ENCODE measurements at places on chromosomes 7 and 10. TPM values are rescaled to one million over a fixed set of nuclear protein-coding genes. Genes with fewer than 3 reads are reported as not detected.
A peak's percentile ranks its signal among the peaks of the same experiment; 100 is the strongest.

DNA sequence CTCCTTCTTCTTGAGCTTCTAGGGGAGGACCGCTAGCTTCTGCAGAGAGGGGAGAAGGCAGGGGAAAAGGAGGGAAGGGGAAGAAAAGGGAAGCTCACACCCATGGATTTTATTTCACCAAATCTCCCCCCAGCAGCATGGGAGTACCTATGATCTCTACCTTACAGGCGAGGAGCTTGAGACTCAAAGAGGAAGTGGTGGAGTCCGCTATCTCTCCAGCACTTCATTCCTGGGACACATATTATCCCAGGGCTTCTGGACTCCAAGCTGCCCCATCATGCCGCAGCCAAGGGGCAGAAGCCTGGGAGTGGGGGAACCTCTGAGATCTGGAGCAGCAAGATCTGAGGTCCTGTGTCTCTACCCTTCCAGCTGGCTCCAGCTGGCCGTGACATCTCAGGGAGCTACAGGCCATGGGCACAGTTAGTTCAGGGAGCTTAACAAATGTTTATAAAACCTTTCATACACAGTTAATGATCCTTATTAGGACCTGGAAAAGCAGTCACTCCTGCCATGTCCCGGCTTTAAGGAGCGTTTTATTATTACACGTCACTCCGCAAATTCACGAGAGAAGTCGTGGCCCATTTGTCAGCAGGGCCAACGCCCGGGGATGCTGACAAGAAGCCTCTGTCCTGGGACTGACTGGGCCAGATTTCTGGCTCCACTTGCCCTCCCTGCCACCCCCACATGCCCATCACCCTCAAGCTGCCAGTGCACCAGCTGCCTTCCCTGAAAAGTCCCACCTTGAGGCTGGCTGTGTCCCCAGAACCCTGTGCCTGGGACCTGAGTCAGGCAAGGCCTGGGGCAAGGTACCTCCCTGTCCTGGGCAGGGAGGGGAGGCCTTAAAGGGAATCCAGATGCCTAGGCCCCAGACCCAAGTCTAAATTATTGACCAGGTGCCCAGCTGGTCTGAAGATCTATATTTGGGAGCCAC is 132.1 kb upstream of the ZMIZ1 start:
- DNase-seq, result no peak

GRCh38 chr10:121481180-121481579 is 117.1 kb downstream of the FGFR2 start:
- no peak for DNase-seq

DNA sequence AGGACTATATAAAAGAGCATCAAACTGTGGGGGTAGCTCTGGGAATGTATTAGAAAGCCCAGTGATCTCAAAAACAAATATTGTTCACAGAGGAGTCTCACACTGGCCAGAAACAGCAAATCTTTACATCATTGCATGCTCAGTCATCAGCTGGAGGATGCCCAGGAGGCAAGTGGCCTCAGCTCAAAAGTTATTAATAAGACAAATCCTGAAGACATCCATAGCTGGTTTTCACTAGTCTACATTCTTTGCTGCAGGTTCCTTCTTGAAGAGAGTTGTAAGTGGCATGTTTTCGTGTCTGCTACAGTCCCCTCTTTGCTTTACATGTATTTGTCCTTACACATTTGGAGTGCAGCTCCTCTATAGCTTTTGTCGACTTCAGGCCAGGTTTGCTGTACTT is 8.6 kb upstream of the CCDC7 start:
- no peak for DNase-seq

DNA sequence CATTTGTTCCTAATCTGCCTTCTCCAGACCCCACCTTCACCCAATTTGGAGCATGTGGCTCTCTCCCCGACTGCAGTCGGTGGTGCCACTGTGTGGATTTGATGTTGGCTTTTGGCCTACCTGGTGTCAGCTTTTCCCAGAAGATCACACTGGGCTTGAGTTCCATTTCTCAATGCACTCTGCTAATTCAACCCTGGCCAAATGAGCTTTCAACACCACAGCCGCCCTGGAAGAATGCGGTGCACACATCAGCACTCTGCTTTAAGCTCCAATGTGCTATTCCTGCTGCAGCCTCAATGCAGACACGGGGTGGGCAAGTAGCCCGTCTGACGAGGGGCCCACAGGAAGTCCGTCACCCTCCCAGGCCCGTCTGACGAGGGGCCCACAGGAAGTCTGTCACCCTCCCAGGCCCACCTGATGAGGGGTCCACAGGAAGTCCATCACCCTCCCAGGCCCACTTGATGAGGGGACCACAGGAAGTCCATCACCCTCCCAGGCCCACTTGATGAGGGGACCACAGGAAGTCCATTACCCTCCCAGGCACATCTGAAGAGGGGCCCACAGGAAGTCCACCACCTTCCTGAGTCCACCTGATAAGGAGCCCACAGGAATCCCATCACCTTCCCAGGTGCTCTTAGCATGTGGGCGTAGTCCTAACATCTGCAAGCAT is 64.4 kb downstream of the ASB13 start:
- no peak for DNase-seq

DNA sequence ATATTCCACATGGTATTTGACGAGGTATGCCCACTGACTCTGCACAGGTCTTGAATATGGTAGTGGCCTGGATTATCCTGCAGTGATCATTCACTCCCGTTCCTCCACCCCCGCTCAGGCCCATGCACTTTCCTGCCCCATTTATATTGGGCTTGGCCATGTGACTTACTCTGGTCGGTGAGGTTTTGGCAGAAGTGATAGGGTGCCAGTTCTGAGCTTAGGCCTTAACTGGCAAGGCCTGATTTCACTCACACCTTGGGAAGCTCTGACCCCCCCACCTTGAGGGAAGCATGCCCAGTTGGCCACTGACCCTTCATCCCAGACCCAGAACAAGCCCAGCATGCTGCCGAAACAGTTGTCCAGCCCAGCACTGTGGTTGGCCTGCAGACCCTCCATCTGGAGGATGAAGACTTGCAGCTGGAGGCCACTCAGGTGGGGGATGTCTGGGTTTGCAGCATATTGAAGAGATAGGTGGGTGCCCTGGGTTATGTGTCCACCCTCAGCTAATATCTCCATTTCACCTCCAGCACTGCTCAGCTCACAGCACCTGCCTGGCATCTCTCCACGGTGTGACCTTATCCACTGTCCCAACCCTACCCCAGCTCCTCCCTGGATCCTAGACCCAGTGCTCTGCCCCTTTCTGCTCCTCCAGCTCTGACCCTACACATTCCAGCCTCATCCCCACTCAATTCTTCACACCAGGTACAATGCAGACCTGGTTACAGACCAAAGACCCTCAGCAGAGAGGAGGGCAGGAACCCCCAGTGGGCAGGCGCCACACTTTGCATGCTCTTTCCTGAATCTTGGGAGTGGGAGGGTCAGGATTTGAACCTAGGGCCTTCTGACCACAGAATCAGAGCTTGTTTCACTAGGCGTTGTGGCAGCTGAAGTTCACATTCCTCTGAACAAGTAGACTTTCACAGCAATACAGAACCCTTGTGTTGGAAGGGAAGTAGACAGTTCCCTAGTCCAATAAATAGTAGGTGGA is 138.1 kb upstream of the CHST15 start:
- peak; percentile 64 for DNase-seq

DNA sequence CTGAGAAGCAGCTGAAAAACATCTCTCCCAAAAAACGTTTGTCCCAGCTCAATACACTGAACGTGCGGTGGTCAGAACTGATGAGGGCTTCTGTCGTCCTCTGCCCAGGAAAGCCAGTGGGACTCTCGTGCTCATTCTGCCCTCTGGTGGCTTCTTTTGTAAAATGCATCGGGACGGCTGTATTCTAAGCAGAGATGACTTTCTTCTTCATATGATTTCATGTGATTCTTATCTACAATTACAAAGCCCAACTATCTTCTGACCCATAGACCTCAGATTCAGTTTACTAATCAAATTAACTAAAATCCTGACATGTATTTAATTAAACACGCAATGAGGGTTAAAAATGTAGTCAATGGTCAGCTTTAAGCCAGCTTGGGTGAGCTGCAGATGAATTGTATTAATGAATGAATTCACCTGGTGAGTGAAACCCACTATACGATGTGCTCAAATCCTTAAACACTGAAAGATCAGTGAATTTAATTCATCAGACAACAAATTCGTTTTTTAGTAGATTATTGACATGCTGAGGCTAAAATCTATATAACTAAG is 117.6 kb upstream of the FAM204A start:
- DNase-seq, result peak; percentile 35

GRCh38 chr10:69276503-69276902 is 1.8 kb upstream of the HK1 start:
- DNase-seq, result no peak

- peak; percentile 63 for DNase-seq
Observed at GRCh38 chr7:73451780-73452398, 18.3 kb downstream of the FZD9 start.

DNA sequence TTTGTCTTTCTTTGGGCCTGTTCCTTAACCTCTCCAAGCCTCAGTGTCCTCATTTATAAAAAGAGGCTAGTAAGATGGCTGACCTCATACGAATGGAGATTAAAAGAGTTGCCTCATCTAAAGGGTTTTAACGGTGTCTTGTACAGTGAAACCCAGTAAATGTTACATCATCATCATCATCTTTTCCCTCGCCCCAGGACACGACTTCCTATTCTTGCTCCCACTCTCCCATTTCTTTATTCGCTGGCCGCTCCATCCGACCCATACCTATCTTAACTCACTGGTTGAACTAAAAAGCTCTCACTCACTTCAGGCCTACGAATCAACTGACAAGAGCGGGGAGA is 554 bp downstream of the FRA10AC1 start:
- no peak for DNase-seq

GRCh38 chr10:4650582-4650981 is 175.4 kb upstream of the AKR1E2 start:
- DNase-seq, result no peak

DNA sequence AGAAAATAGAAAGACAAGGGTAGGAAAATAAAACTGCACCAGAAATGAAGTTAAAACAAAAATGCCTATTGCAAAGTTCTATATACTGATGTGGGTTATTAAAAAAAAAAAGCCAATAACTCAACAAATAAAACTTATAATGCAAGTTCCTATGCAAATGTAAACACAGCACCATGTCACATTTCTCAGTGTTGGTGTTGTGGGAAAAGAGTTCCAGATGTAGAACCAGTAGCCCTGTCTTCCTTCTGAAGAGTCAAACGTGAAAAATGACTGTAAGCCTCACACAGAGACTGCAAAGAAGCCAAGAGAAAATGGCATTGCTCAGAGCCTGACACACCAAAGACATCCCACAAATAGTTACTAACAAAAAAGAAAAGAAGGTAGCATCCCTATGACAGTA is 10.1 kb downstream of the PON2 start:
- DNase-seq, result no peak

- DNase-seq, result no peak
Observed at GRCh38 chr10:97363071-97363470, 28.5 kb upstream of the FRAT2 start.

DNA sequence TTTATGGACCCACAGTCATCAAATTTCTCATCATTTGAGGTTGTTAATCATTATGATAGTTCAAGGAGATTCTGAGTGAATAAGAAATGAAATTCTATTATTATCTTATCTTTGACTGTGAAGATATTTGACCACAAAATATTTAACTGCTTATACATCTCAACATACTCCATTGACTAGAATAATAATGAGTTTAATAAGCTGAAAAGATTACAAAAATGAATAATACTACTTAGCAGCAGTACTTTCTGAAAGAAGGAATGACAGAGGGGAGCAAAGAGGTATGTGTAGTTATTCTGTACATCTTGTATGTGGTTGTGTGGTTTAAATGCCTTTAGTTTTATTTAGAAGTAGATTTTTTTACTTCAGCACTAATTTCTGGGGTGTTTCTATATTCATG is 214.2 kb downstream of the PRKG1 start:
- DNase-seq, result no peak

GRCh38 chr7:39592586-39592985 is 26.4 kb downstream of the YAE1 start:
- DNase-seq, result no peak

Gene TAS2R3
- total RNA-seq, result 1.2 TPM

Gene GPR85
- total RNA-seq, result not detected
